ENCODE measurements at places on chromosomes 13 and 19.

GRCh38 chr13:73338389-73338788 lies 279.6 kb downstream of the KLF5 start:
- DNase-seq, result no peak

DNA sequence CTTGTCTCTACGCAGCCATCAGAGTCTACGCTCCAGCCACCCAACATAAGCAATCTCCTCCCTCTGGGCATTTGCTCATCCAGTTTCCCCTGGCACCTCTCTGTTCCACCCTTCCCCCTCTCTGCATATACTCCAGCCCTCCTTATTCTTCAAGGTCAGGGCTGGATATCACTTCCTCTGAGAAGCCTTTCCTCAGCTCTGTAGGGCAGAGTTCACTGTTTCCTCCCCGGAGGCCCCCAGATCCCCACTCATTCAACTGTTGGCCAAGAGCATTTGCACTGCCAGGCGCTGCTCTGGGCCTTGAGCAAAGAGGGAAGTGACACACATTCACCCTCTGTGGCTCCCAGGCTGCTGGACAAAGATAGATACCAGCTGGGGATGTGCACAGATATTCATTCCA lies 3.3 kb downstream of the FCGRT start:
- DNase-seq, result no peak

GRCh38 chr13:23445794-23446193 lies 12.3 kb upstream of the SACS start:
- no peak for DNase-seq

GRCh38 chr13:101309014-101309619 lies 107.2 kb downstream of the NALCN start:
- peak; percentile 56 for DNase-seq

DNA sequence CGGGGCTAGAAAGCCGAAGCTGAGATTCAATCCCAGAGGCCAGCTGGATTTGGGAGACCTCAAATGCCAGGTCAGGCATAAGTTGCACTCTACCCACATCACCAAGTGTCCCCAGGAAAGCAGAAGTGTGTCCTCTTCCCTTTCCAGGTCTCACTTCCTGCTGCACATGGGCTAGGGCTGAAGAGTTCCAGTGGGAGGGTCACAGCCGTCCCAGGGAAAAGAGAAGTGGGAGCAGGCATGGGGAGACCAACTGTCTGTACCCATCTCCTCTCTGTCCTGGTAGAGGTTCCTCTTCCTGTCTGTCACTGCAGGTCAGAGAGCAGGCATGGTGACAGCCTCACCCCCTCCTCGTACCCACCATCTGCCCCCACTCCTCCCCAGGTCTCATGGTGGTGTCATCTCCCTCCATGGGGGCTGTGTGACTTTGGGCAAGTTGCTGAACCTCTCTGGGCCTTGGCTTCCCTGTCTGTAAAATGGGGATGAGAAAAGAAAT lies 14.8 kb downstream of the AXL start:
- no peak for DNase-seq

DNA sequence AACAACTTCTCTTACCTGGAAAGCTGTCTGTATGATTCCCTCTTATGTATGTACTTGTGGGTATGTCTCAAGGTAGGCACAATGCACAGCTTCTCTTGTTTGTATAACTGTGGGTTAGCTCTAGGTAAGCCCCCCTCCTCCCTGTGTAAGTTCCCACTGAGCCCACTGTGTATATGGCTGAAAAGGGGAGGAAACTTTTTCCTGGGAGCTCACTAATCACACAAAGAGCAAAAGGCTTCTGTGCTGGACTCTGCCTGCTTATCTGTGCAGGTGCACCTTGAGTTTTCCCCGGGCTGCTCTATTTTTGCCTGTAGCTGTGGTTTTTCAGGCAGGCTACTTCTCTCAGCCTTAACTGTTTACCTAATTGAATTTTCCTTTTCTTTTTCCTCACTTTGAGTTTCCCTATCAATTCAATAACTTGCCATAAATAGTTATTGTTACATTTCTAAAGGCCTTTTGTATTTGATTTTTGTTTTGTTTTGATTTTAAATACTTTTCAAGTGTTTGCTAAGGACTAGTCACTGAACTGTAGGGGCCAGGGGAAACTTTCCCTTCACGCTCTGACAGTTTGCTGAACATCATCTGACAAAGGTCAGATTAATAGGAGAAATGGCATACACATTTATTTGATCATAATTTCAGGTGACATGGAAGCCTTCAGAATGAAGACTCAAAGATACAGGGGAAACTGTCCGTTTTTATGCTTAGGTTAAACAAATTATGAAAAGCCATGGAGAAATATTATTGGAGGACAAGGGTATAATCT lies 423.5 kb upstream of the ATXN8OS start:
- no peak for DNase-seq

DNA sequence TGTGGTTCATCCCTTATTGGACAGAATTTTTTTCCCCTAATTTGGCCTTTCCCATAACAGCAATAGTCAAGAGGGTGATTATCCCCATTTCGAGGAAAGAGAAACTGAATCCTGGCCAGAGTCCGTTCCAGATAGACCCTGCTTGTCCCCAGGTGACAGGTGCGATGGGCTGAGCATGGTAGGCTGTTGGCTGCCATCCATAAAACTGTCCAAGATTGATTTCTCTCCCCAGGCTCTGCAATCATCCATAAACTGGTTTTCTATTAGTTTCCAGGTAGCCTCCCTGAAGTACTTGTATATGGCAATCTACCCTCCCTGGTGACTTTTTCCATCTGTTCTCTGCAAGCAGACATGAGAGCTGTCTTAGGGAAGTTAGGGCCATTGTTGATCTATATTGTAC lies 25.4 kb downstream of the SERP2 start:
- no peak for DNase-seq

All from GM04504 (cell line).